ENCODE measurements at places on chromosomes 1 and 21.
A peak's percentile ranks its signal among the peaks of the same experiment; 100 is the strongest.

- no peak for DNase-seq
Measured at GRCh38 chr1:53065391-53065790, 3.4 kb downstream of the PODN start.

DNA sequence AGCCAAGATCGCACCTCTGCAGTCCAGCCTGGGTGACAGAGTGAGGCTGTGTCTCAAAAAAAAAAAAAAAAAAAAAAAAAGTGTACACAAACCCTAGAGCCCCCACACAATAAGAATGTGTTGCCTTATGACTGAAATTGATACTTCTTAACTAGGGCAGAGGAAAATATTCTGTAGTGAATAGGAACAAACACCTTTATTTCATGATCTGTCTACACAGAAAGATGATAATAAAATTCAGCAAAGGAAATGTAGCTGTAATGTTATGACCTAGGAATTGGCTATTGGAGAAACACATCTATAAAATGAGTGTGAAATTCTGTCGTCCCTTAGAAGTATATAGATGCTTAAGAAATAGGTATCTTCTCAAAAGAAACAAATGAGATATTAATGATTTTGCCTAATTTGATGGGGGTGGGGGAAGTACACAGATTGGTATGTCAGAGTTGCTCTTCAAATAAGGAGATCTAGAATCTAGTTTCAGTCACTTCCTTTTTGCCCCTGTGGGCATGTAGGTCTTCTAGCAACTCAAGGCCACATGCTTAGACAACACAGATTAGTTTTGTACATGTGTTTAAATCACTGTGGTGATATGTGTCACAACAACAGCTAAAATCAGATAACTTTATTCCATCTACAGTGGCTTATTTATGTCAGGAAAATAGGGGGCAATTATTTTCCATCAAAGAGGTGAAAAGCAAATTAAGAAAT, 10.7 kb upstream of the GPR25 start:
- DNase-seq: no peak

- DNase-seq: no peak
Measured at GRCh38 chr21:27363719-27364477, 397.0 kb upstream of the ADAMTS5 start.

- DNase-seq: peak; percentile 43
Measured at GRCh38 chr1:207077470-207078377, 10.9 kb upstream of the C4BPB start.

DNA sequence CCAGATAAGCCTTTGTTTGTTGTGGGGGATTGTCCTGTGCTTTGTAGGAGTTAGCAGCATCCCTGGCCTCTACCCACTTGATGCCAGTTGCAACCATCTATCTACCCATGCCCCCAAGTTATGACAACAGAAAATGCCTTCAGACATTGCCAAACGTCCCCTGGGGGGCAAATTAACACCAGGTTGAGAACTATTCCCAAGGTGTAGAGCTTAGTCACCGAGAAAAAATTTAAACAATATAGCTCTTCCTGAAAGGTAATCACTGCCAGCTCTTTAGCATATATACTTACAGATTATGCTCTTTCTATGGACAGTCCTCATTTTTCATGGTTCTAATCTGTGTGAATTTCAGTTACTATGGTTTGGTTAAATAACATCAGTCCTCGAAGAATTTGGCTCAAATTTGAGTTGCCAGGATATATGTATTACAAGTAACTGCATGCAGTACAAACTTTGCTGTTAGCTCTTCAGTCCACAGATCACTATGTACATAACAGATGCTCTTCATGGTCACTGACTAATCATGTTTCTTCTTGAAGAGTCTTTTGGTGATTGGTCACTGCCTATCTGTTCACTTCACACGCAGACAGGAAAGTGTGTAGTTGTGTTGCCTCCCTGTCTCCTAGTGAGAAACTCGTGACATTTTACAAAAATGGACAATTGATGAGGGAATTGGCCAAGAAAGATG, 25.2 kb downstream of the MAPKAPK2 start:
- DNase-seq: no peak

- DNase-seq: no peak
Measured at GRCh38 chr21:46357335-46357604, 33.3 kb downstream of the PCNT start.

- DNase-seq: peak; percentile 68
Measured at GRCh38 chr1:38789498-38790169, 69.9 kb downstream of the RRAGC start.

DNA sequence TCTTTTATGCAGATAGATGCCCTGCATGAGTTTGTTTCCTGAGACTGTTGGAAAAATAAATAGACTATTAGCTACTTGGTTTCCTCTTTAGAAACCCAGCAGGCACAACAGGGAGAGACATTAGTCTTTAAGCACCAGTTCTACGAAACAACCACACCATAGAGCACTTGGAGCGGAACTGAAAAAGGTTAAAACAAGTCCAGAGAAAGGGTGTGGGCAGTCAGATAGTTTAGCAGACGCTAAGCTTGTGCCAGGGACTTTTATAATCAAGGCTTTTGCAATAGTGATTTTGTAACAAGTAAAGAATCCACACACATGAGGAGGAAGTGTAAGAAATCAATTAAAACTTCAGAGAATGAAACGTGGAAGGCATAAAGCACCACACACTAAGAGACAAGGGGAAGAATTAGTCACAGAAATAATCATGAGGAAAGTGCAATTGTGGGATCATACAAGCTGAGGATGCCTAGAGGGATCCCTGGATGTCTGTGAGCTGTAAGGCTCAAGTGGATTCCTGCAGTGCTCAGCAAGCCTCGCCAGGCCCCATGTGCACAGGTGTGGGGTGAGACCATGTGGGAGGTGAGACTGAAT, 37.8 kb upstream of the TLR5 start:
- no peak for DNase-seq

GRCh38 chr1:212699625-212700222, at the start of gene BATF3:
Gene BATF3 (minus strand): TSS chr1:212699840. CDS start chr1:212699762, 78 bp downstream.
- DNase-seq: peak; percentile 24

GRCh38 chr1:52970149-52970548, 43.1 kb downstream of the SCP2 start:
- DNase-seq: no peak
